ENCODE measurements at places on chromosomes 2 and 18.

DNA sequence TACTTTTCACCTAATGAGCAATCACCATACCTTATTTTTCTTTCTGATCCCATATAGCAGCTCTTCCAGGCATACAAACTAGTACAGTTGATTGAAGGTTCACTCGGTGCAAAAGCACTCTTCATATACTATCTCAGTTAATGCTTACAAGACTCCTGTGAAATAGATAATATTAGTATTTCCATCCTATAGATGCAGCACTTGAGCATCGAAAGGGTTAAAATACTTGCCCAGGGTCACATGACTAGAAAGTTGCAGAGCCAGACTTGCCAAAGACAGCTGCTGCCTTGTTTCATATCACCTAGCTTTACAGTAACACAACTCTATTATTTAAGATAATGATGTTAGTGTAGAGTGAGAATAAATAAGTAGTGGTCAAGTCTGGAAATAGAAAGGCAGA, 466.0 kb upstream of the TNP1 start:
- no peak for DNase-seq

DNA sequence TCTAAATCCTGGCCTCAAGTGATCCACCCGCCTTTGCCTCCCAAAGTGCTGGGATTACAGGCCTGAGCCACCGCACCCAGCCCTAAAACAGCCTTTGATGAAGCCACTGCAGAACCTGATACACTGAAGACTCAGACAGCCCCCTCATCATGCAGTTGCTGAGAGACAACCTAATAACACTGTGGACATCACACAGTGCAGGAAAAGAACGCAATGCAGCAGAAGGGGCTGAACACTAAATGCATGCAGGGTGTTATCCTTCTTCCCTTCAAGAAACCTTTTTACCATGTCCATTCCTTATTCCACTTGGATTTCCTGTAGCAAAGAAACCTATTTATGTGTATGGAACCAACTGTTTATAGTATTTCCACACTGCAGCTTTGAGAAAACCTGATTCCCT, 35.7 kb downstream of the MGAT4A start:
- no peak for DNase-seq

GRCh38 chr2:111122631-111123421, 2.1 kb downstream of the BCL2L11 start:
- no peak for DNase-seq

GRCh38 chr2:14401873-14402272, 230.6 kb upstream of the LRATD1 start:
- no peak for DNase-seq

DNA sequence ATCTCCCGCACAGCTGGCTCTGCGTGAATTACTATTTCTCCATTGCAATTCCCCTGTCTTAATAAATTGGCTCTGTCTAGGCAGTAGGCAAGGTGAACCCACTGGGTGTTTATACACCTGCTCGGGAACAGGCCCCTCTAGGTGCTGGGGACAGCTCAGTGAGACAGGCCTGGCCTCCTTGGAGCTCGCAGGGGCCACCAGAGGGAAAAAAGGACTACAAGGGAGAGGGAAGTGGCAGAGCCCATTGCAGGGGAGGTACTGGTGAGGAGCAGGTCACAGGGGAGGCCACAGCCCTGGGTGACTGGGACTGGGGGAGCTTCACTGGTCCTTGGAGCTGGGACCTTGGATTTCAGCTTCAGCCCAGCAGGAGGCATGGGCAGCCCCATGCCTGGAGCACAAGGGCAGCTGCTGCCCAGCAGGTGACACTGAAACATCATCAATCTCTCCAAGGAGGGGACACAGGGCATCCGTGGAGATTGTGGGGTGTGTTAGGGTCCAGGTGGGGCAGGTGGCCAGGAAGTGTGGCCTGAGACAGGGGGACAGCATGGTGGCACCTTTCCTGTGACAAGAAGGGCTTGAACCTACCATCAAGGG, 31.2 kb downstream of the NGEF start:
- no peak for DNase-seq

- no peak for DNase-seq
These were observed 8.3 kb downstream of the NEMP2 start for GRCh38 chr2:190526105-190526750.

- no peak for DNase-seq
These were observed 64.4 kb downstream of the KLHL29 start for GRCh38 chr2:23449413-23449812.

GRCh38 chr18:64678048-64678447, 529.2 kb upstream of the LINC00305 start:
- DNase-seq, result no peak

DNA sequence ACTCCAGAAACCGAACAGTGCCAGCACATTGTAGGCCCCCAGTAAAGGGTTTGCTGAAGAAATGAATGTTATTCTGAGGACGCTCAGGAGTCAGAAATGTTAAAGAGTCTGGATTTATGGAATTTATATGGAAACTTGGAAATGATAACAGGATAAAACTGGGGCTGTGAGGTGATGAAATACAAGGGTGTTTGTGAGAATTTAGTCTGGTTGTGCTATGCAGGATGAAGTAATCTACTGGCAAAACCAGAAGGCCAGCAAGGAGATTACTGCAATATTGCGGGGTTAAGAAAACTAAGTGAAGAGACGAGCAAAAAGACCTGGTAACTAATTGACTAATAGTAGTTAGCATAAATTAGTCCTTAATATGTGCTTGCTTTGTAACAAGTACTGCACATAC, 467.8 kb downstream of the ZEB2 start:
- no peak for DNase-seq

DNA sequence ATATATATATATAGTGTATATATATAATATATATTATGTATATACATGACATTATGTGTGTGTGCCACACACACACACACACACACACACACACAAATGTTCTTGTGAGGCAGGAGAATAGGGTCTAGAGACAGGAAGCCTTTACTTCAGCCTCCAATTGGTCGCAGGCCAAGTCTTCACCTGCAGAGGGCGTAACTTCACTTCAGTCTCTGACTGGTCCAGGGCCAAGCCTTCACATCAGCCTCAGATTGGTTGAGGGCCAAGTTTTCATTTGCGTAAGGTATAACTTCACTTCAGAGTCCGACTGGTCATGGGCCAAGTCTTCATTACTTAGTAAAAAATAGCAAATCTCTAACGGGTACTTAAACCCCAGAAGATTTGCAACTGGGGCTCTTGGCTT, 13.2 kb upstream of the SS18 start:
- DNase-seq, result no peak

- no peak for DNase-seq
These were observed 33.7 kb downstream of the NRP2 start for GRCh38 chr2:205715831-205716525.

GRCh38 chr18:47931718-47932103, 1.3 kb upstream of the SMAD2 start:
- peak; percentile 13 for DNase-seq

GRCh38 chr2:39542523-39542922, 105.4 kb upstream of the MAP4K3 start:
- no peak for DNase-seq

DNA sequence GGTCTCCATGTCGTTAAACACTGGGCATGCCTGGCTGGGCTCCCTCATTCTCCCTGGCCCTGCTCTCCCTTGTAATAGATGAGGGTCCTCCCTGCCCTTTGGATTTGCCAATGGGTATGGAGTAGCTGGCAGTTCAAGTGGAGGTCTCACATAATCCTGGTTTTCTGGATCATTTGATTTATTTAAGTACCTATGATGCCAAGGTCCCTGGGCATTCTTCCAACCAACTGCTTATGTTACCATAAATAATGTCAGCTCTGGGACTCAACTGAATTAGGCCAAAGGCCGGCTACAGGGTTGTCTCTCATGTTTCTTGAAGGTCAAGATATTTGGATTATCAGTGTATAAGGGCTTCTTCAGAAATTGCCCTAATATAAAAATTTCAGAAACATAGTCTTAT, 104.9 kb upstream of the LYPD6 start:
- no peak for DNase-seq

- no peak for DNase-seq
These were observed 119.7 kb downstream of the GAREM1 start for GRCh38 chr18:32351032-32351431.

- DNase-seq, result no peak
These were observed 13.0 kb upstream of the OTOS start for GRCh38 chr2:240153418-240153817.

- DNase-seq, result no peak
These were observed 5.2 kb downstream of the ARHGAP25 start for GRCh38 chr2:68739595-68740399.

- no peak for DNase-seq
These were observed 1.3 kb downstream of the COLEC12 start for GRCh38 chr18:498931-499775.

GRCh38 chr18:68937029-68937599, 139.2 kb downstream of the CCDC102B start:
- no peak for DNase-seq

- DNase-seq, result no peak
These were observed 22.2 kb upstream of the TTC39C start for GRCh38 chr18:23992089-23992940.

All from activated CD4-positive, alpha-beta T cell treated with anti-CD3 and anti-CD28 coated beads for 1 hour (primary cell).